CD4-positive, alpha-beta memory T cell (primary cell): ENCODE measurements at places on chromosomes 13 and 19.
A peak's percentile ranks its signal among the peaks of the same experiment; 100 is the strongest.

DNA sequence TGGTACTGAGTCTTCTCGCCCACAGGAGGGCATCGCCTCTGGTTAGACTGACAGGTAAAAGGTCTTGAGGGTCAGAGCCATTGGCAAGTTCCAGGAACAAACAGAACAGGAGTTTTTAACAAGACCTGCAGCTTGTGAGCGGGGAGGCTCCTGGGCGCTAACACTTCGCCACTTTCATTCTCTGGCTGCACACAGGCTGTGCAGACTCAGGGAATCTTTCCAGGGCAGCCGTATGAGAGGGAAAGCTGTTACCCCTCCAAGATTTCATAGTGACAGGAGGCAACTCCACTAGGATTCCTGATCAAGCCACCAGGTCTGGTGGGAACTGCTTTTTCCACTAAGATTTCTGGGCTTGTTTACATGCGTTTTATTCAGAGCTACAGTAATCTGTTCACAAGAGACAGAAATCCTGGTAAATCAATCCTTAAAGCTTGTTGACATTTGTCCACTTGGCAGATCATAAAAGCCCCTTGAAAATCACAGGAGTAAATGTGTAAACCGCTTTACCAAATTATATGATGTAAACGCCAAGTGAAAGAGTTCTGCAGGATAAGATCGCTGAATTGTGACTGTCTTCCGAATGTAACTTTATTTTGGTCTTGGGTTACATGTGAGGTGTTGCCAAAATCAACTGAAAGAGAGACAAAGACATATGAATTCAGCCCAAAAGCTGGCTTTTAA lies 190.6 kb downstream of the MZT1 start:
- DNase-seq, result no peak

DNA sequence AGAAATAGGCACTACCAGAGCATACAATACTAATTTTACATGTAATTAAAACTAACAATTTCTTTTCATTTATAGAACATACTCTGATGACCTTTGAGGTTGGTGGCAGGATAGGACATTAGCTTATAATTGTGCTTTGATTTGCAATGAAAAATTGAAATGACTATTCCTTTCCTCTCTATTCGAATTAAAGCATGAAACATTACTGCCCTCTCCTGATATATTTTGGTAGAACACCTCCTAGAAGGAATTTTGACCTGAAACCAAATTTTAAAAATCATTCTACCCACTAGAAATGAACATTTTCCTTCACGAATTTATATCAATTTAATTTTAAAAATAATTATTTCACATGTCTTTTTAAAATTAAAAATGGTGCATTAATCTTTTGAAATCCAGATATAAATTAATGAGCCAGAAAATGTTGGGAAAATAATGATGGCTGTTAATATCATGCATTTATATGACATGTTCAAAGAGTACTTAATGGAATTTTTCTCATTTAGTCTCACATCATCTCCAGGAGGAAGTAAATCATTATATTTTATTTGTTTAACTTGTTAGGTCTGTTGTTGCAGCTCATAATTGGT lies 556.3 kb upstream of the ARGLU1 start:
- DNase-seq, result no peak

- DNase-seq, result no peak
Measured at GRCh38 chr19:18483119-18483890, 38.6 kb downstream of the ELL start.

GRCh38 chr19:10736916-10737551 lies 19.2 kb downstream of the DNM2 start:
- DNase-seq, result no peak

- DNase-seq, result no peak
Measured at GRCh38 chr13:40764587-40765403, 6.2 kb downstream of the MRPS31 start.

DNA sequence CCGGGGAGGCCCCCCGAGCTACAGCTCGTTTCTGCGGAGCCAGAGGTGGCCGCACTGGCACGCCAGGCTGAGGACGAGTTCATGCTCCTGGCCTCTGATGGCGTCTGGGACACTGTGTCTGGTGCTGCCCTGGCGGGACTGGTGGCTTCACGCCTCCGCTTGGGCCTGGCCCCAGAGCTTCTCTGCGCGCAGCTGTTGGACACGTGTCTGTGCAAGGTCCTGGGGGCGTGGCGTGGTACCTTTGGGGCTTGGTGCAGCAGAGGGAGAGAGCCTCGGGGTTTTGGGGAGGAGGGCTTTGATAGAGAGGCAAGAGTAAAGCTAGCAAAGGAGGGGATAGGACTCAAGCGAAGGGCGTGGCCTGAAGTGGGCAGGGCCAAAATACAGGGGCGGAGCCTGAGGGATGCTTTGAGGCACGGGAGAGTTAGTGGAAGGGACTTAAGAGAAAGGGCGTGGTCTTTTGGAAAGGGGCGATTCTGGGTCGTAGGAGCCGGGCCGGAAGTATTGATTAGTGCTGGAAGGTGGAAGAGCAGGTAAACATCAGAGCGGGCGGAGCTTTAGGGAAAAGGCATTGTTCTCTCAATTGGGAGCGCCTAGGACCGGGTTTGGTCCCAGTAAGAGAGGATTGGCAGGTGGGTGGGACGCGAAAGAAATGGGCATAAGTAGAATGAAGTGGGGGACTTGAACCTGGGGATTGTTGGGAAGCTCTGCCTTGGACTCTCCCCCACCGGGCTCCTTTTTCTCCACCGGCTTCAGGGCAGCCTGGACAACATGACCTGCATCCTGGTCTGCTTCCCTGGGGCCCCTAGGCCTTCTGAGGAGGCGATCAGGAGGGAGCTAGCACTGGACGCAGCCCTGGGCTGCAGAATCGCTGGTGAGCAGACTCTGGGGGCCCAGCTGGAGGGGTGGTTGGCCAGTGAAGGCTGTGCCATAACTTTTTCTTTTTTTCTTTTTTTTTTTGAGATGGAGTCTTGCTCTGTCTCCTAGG lies 1.2 kb downstream of the PPM1N start:
- peak; percentile 73 for DNase-seq

- no peak for DNase-seq
Measured at GRCh38 chr13:55432814-55433213, 1707.9 kb upstream of the PRR20A start.
